ENCODE measurements at places on chromosomes 2 and 18.

GRCh38 chr2:169928463-169928864 lies 101.2 kb downstream of the UBR3 start:
- DNase-seq, result peak; percentile 3

- DNase-seq, result no peak
Observed at GRCh38 chr2:239197146-239197545, 203.7 kb downstream of the HDAC4 start.

- no peak for DNase-seq
Observed at GRCh38 chr2:18093196-18093595, 214.7 kb downstream of the KCNS3 start.

DNA sequence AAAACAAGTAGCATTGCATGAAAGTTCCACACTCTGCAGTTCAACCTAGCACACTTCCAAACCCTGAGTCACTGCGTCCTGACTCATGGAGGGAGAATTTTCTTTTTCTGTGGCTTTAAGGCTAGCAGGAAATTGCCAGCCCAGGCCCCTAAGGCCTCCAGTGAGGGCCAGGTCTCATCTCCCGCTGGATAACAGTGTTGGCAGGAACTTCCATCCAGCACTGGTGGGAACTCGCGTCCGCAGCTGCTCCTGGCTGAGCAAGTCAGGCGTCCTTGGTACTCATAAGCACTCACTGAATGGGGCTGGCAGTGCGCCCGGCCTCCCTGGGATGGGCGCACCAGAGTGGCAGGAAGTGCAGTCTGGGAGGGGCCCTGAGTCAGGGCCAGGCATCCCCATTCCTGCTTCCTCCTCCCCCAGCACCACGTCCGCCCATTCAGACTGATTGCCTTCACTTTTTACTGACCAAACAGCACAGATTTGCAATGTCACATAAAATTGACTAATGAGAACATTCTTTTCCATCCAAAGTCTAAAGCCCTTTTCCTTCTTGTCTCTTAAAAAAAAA lies 14.3 kb downstream of the MALL start:
- DNase-seq, result peak; percentile 100

- no peak for DNase-seq
Observed at GRCh38 chr2:47664817-47665216, 118.1 kb upstream of the MSH6 start.

DNA sequence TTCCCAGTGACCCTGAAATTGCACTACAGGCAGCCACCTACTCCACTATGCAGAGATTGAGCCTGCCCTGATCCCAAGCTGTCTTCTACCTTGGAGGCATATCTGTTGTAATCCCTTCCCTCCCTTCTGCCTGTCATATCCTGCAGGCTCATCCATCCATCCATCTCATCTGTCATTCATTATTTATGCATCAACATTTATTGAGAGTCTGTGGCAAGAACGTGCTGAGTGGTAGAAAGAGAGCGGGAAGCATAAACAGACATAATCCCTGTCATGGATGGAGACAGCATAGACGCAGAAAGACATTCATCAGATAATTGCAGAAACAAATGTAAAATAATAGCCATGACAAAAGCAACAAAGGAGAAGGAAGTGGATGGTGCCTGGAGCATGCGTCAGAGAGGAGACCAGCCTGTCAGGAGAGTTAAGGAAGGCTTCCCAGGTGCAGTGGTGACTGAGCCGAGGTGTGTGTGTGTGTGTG lies 110.7 kb upstream of the STPG4 start:
- DNase-seq, result no peak

- DNase-seq, result no peak
Observed at GRCh38 chr18:35693829-35694228, 112.3 kb downstream of the GALNT1 start.

DNA sequence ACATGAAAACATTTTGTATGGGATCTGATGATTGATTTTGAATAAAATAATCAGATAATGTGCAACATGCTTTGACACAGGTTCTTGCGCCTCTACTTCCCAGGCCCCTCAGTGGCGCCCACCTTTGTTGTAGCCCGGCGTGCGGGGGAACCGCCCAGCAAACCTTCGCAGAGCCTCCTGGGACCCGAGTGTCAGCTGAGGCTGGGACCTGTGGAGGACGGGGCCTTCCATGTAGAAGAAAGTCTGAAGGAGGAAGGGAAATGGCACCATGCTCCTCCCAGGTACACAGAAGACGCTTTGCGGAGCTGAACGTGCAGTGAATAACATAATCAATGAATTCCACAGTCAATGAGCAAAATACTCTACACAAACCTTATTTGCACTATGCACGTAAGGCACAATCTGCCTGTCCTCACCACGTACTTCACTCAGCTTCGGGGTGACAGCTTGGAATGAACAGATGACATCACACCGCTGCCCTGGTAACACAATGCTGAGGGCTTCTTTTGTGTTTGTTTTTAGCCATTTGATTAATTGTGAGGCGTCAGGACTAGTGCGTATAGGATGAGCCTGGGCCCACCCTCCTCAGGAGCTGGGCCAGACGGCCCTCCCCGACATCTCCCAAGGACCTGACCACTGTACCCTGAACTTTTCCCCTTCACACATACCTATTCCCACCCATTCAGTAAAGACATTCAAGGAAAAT lies 78.1 kb downstream of the TWIST2 start:
- DNase-seq, result no peak

- no peak for DNase-seq
Observed at GRCh38 chr2:62364791-62365528, 141.0 kb downstream of the TMEM17 start.

All from HS-27A (cell line).